Activated naive CD8-positive, alpha-beta T cell treated with anti-CD3 and anti-CD28 coated beads for 36 hours (primary cell): ENCODE measurements at places on chromosomes 6 and 20.

GRCh38 chr6:27414996-27415395 is 26.4 kb downstream of the ZNF391 start:
- no peak for DNase-seq
- no peak overlapping the region for H3K4me3 ChIP-seq
- no peaks in the 10 kb centered on the region for H3K4me1 ChIP-seq
- peaks cover 10% of the 10 kb centered on the region for H3K27me3 ChIP-seq

DNA sequence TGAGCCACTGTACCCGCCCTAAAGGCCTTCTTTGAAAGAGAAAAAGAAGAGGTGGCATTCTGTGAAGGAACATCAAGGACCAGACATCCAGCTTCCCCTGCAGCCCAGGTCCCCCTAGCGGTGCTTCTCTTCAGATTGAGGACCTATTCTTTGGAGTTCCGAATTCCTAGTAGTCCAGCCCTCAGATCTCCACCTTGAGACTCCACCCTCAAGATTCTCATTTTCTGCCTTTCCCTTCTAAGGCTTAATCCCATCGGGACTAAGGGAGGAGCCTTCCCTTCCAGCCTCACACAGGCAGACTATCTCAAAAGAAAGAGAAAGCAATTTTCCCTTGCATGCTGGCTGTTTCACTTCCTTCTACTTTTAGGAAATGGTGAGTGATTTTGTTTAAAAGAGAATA is 32.5 kb downstream of the MUC22 start:
- no peak for DNase-seq
- H3K4me1 ChIP-seq = peaks cover 9% of the 10 kb centered on the region
- peak overlapping the region; percentile 58 for H3K4me3 ChIP-seq

GRCh38 chr6:38248500-38249234 is 391.1 kb downstream of the BTBD9 start:
- H3K27ac ChIP-seq = no peak overlapping the region
- DNase-seq = no peak
- H3K4me3 ChIP-seq = no peak overlapping the region
- H3K36me3 ChIP-seq = peaks cover 7% of the 10 kb centered on the region

DNA sequence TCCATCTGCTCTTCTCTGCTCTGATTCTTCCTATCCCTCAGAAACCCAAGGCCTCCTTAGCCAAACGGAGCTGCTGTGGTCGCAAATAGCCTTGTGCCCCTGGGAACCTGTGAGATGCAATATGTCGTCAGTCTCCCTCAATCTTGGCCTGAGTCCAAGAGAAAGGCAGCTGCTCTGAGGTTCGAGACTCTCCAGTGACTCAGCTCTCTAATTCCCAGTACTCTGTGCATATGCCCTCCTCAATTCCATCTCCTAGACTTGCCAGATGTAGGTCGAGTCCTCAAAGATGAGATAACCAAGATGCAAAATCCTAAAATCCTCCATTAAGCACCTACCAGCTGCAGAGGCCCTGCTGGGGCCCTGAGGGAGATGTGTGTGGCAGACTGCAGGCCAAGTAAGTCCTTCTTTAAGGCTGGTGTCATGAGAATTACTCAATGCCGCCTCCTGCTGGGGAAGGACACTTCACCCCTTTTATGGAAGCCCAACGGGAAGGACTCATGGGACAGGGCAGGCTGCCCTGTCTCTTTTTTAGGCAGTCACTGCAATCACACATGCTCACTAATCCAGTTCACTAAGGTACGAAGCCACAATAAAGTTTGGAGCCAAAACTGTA is 28.5 kb downstream of the C6orf15 start:
- H3K36me3 ChIP-seq = no peaks in the 10 kb centered on the region
- peak; percentile 33 for DNase-seq
- H3K27ac ChIP-seq = no peak overlapping the region
- H3K27me3 ChIP-seq = peaks cover 7% of the 10 kb centered on the region
- peaks cover 20% of the 10 kb centered on the region for H3K4me1 ChIP-seq
- no peak overlapping the region for H3K4me3 ChIP-seq

DNA sequence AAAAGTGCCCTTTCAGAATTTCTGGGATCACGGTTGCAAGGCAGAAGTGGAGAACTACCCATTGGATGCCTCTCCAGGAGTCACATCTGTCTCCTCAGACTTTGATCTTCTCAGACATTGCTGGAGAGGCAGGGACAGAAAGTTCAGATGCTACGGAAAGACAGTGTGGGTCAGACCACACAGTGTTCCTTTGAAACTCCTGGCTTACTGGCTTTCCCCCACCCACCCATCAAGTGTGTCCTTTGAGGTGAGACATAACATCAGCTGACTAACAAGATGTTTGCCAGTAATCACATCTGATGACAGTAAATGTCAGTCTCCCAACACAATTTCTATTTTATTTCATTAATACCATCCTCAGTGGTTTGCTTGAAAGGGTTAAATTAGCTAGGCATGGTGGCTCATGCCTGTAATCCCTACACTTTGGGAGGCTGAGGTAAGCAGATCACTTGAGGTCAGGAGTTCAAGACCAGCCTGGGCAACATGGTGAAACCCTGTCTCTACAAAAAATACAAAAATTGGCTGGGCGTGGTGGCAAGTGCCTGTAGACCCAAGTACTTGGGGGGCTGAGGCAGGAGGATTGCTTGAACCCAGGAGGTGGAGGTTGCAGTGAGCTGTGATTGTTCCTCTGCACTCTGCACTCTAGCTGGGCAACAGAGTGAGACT is 67.2 kb upstream of the SNX9 start:
- peak overlapping the region; percentile 95 for H3K27ac ChIP-seq
- H3K4me1 ChIP-seq = peaks cover 93% of the 10 kb centered on the region
- peak; percentile 80 for DNase-seq
- H3K27me3 ChIP-seq = no peaks in the 10 kb centered on the region
- H3K36me3 ChIP-seq = peaks cover 19% of the 10 kb centered on the region
- peak overlapping the region; percentile 44 for H3K4me3 ChIP-seq

GRCh38 chr20:19079536-19080299 is 132.7 kb upstream of the SLC24A3 start:
- H3K27ac ChIP-seq = no peak overlapping the region
- H3K4me1 ChIP-seq = peaks cover 5% of the 10 kb centered on the region
- DNase-seq = no peak
- no peak overlapping the region for H3K4me3 ChIP-seq

DNA sequence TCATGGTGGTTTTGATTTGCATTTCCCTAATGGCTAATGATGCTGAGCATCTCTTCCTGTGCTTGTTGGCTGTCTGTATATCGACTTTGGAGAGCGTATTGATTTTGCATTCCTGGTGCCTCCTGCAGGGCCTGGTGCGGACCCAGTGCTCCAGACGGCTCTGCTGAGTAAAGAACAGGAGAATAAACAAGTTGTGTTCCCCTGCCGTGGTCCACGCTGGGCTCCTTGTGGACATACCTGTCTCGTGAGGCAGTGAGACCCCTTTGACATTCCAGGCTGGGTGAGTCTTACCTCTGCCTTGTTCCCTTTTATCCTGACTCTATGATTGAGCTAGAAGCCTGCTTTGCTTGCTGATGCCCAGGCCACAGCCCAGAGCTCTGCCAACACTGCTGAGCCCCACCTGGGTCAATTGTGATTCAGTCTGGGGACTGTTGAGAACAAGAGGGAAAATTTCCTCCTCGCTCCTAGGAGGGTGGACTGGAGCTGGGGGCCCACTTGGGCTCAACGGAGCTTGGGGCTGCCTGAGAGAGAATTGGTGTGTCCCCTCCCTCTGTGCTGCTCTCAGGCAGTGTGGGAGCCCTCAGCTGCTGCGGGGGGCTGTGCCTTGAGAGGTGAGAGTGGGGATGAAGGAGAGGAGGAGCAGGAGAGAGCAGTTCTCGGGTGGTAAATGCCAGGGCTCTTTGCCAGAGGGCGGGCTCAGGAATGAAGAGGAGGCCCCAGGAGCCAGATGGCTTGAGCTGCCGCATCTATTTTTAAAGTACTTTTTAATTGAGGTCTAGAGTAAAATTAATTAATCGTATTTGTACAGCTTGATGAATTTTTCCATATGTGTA is 43.7 kb upstream of the PMEPA1 start:
- peaks cover 13% of the 10 kb centered on the region for H3K4me1 ChIP-seq
- no peak overlapping the region for H3K4me3 ChIP-seq
- no peak overlapping the region for H3K27ac ChIP-seq
- no peaks in the 10 kb centered on the region for H3K36me3 ChIP-seq
- DNase-seq = no peak

- peak overlapping the region; percentile 78 for H3K27ac ChIP-seq
These were observed 35.5 kb downstream of the SESN1 start for GRCh38 chr6:109059153-109059552.

- no peak overlapping the region for H3K27ac ChIP-seq
- H3K27me3 ChIP-seq = no peaks in the 10 kb centered on the region
- peaks cover 28% of the 10 kb centered on the region for H3K4me1 ChIP-seq
- H3K4me3 ChIP-seq = no peak overlapping the region
- DNase-seq = no peak
These were observed 21.4 kb downstream of the PLN start for GRCh38 chr6:118569498-118569897.

DNA sequence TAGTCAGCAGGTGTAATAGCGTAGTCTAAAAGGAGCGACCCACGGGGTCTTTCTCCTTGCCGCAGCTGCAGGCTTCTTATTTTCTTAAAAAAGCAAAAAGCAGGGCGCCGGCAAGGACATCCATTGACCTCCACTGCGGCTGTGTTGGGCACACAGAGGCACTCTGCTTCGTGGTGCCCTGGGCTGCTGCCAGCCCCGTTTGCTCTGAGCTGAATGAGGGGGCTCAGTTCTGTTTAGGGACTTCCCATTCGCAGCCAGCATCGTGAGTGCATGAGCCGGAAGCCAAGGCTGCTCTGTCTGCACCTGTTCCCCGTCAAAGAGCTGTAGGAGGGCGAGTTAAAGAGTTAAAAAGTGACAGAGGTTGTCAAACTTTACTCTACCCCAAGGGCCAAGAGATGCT is 1.7 kb upstream of the SLC22A2 start:
- H3K4me1 ChIP-seq = no peaks in the 10 kb centered on the region
- DNase-seq = no peak
- H3K4me3 ChIP-seq = no peak overlapping the region
- no peaks in the 10 kb centered on the region for H3K36me3 ChIP-seq
- no peak overlapping the region for H3K27ac ChIP-seq

DNA sequence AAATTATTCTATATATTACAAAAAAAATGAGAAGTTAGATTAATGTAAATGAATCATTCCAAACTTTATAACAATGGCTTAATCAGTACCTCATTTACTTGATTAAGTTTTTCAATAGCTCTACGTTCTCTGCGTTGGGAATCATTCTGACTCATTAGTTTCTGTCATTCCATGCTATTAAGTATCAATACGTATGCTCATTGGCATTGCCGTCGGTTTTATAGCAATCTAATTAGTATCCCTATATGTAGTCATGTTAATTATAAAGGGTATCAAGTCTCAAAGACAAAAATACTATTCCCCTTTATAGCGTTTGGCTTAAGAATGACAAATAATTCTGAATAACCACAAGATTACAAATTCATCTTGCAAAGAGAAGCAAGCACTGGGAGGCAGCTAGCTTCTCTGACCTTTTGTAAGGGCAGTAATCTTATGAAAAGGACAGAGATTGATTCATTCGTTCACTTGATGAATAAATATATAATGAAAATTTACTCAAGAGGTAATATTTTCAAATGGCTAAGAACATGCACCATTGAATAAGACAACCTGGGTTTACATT is 41.8 kb downstream of the OLIG3 start:
- no peaks in the 10 kb centered on the region for H3K36me3 ChIP-seq
- no peaks in the 10 kb centered on the region for H3K4me1 ChIP-seq
- no peak for DNase-seq
- H3K27me3 ChIP-seq = peaks cover 12% of the 10 kb centered on the region
- no peak overlapping the region for H3K27ac ChIP-seq
- H3K4me3 ChIP-seq = no peak overlapping the region

- no peak overlapping the region for H3K27ac ChIP-seq
- H3K4me1 ChIP-seq = peaks cover 4% of the 10 kb centered on the region
- no peaks in the 10 kb centered on the region for H3K36me3 ChIP-seq
- H3K4me3 ChIP-seq = no peak overlapping the region
- H3K27me3 ChIP-seq = peaks cover 11% of the 10 kb centered on the region
These were observed 331.8 kb downstream of the HACE1 start for GRCh38 chr6:104527761-104528415.

GRCh38 chr6:4973415-4973814 is 30.4 kb downstream of the RPP40 start:
- H3K27me3 ChIP-seq = no peaks in the 10 kb centered on the region
- peaks cover 3% of the 10 kb centered on the region for H3K36me3 ChIP-seq
- no peak overlapping the region for H3K4me3 ChIP-seq
- no peak overlapping the region for H3K27ac ChIP-seq
- no peak for DNase-seq

DNA sequence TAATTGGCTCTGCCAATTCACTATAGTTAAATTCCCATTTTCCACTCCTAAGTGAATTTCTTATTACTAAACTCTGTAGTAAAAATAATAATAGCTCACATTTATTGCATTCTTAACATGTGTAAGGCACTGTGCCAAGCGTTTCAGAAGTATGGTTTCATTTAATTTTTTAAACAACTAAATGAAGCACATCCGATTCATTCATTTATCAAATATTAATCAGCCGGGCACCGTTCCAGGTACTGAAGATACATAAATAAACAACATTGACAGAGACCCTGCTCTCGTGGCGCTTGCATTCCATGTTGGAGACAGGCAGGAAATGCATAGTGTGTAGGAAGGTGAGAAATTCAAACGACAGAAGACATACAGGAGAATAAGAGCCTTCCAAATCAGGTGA is 423.2 kb upstream of the JARID2 start:
- peaks cover 5% of the 10 kb centered on the region for H3K4me1 ChIP-seq
- no peaks in the 10 kb centered on the region for H3K36me3 ChIP-seq
- peaks cover 4% of the 10 kb centered on the region for H3K27me3 ChIP-seq
- H3K27ac ChIP-seq = no peak overlapping the region
- no peak for DNase-seq

GRCh38 chr20:47141941-47142773 is 214.3 kb downstream of the ZMYND8 start:
- H3K4me1 ChIP-seq = no peaks in the 10 kb centered on the region
- no peak overlapping the region for H3K4me3 ChIP-seq
- H3K27ac ChIP-seq = no peak overlapping the region
- DNase-seq = no peak
- H3K27me3 ChIP-seq = no peaks in the 10 kb centered on the region
- H3K36me3 ChIP-seq = no peaks in the 10 kb centered on the region

- H3K27me3 ChIP-seq = no peaks in the 10 kb centered on the region
- no peak overlapping the region for H3K4me3 ChIP-seq
- no peak for DNase-seq
- H3K36me3 ChIP-seq = peaks cover 8% of the 10 kb centered on the region
- H3K4me1 ChIP-seq = no peaks in the 10 kb centered on the region
These were observed 101.2 kb upstream of the SNX9 start for GRCh38 chr6:157721830-157722229.

- peaks cover 40% of the 10 kb centered on the region for H3K4me1 ChIP-seq
- peak overlapping the region; percentile 99 for H3K27ac ChIP-seq
- H3K36me3 ChIP-seq = peaks cover 28% of the 10 kb centered on the region
- peaks cover 3% of the 10 kb centered on the region for H3K27me3 ChIP-seq
- peak overlapping the region; percentile 91 for H3K4me3 ChIP-seq
- DNase-seq = peak; percentile 38
These were observed 827 bp downstream of the E2F3 start for GRCh38 chr6:20402342-20403069.
